Activated CD4-positive, alpha-beta T cell treated with anti-CD3 and anti-CD28 coated beads for 24 hours (primary cell): ENCODE measurements at places on chromosomes 3 and 15.

DNA sequence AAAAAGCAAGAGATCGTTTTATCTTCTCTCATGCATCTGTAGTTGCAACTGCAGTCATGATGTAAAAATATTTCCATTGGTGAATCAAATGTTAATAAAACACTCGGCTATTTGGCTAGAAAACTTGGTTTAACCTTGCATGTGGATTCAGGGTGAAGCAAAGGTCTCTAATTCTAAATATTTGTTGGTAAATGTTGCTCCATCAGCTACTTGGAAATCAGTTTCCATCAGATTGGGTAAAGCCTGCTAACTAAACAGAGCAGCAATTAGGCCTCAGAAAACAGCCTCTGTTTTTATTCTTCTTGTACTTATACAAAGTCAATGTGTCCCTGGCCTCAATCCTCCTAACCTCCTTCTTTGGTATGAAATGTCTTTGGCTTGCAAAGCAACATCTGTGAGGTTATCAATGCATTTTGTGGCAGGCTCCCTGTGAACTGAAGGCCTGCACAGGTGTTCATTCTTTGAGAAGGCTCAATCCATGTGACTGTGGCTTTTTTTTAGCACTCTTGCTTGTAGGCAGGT, 312.3 kb downstream of the WDR72 start:
- no peak for DNase-seq

DNA sequence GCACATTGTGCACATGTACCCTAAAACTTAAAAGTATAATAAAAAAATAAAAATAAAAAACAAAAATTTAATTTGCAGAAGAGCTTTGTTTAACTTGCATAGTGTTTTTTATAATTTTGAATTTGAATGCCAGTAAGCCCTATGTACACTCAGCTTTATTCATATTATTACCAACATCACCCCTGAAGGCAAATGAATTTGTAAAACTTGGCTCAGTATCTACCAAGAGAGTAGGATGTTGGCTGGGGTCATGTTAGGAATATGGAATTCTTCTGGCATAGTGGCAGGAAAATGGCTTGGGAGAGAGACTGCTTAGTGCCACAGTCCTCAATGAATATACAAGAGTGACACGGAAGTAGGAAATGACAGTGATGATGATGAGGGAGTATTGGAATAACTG, 30.7 kb downstream of the TRPC1 start:
- DNase-seq: no peak

- DNase-seq: no peak
Measured at GRCh38 chr3:158789592-158789991, 12.3 kb upstream of the MFSD1 start.

- no peak for DNase-seq
Measured at GRCh38 chr15:37072181-37072580, 28.2 kb downstream of the MEIS2 start.

GRCh38 chr15:74206801-74207281, 4.3 kb upstream of the STRA6 start:
- no peak for DNase-seq

DNA sequence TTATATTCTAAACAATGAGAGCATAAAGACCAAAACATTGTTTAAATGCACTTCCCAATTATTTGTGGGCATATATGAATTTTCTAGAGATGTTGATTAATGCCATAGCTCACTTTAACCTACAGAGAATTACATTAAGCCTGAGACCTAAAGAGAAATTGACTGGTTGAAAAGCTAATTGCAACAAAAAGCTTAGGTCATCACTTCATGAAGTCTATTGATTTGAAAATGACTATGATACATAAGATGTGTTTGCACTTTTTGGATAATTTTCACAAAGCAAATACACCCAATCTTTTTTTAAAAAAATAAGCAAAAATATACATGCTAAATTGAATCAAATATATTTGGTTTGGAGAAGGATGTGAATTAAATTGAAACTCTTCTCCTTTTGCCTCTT, 532.8 kb upstream of the GOLIM4 start:
- DNase-seq: no peak

DNA sequence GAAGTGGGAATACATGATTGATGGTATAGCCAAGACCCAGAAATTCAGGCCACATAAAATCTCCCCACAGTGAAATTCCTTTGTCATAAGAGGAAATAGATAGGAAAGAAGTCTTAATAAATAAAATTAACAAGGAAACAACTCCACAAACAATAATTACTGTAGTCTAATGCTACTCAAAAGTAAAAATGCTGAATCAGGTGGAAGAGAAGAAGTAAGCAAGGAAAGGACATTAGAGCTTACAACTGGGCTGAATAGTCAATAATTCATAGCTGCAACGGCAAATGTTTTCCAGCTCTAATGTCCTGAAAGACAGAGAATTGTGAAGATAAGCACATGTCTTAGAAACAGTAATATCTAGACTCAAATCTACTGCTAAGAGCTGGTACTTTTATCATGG, 64.4 kb downstream of the STRIT1 start:
- DNase-seq: no peak

DNA sequence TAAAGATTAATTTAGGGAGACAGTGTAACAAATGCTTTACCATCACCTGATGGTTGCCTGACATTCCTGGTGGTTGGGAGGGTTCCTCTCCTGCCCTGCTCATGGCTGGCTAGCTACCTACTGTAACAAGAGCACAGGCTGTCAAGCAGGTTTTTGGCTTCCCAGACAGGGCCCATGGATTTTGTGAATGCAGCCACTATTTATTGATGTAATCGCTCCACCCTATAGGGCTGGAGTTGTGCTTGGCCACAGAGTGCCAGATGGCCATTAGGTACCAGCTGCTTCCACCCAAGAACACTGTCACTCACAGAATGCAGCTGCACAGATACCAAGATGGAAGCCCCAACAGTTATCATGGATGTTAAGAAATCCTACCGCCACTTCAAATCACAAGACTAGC, 31.0 kb upstream of the KLHL25 start:
- DNase-seq: no peak

- DNase-seq: no peak
Measured at GRCh38 chr15:70717237-70717793, 46.0 kb downstream of the UACA start.

DNA sequence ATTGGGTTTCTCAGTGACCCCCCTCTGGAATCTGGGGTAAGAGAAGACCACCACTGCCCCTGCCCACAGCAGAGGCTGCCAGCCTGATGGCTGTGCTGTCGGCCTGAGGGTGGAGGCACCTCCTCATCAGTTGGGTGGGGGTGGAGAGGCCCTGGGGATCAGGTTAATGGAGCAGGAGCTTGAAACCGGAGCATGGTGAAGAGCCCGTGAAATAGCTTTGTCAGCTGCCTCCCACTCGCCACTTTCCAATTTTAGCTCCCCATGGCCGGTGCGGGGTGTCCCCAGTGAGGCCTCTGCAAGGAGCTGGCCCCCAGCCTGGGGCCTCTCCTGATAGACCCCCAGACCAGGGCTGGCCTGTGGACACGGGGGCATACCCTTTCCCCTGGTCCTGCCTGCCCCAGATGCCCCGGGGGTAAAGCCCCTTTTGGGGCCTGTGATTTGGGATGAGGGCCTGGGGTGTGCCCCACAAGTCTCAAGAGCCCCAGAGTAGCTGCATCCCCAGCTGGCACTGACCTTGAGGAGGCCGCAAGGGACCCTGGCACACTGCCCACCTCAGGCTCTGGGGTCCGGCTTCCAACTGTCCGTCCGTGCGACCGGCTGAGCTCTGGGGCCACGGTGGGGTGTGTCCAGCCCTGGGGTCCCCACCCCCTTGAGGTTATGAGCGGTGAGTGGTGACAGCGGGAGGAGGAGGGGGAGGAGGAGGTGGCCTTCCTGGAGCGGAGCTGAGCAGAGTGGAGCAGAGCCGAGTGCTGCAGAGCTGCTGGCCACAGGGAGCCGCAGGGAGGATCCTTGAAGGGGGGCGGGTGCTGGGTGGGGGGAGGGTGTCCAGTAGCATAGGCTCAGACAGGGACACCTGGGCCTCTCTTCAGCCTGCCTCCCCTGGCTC, at the start of gene HHATL:
TSS of gene HHATL (minus strand) at position 733 of the 886 bp plus-strand sequence. CDS start 1,972 bp downstream, outside the sequence.
- no peak for DNase-seq

GRCh38 chr3:117444175-117444574, 734.6 kb downstream of the TUSC7 start:
- no peak for DNase-seq

DNA sequence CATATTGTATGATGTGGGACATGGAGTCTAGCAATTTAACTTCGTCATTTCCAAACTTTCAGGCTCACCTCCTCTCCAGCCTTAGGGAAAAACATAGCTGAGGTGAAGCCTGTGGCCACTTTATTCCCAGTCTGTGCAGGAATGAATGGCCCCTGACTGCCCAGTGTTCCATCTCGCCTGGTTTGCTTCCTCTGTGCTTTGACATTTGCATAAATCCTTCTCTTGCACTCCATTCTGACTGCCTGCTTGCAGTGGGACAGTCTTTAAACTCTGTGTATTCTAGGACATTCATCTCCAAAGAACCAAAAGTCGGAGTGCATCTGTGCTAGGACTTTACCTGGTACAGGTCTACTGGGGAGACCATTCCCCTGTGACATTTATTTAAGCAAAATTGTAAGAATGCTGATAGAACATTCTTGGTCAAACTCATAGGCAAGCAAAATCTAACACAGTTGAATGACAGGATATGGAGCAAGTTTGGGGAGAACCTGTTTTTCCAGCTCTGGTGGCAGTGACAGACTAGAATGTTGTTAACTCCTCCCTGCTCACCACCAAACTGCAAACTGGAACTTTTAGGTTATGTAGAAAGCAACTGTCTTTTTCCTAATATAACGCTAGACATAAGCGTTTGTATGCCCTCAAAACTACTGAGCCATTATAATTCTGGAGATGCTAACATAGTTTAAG, 22.1 kb downstream of the TMED3 start:
- DNase-seq: no peak

DNA sequence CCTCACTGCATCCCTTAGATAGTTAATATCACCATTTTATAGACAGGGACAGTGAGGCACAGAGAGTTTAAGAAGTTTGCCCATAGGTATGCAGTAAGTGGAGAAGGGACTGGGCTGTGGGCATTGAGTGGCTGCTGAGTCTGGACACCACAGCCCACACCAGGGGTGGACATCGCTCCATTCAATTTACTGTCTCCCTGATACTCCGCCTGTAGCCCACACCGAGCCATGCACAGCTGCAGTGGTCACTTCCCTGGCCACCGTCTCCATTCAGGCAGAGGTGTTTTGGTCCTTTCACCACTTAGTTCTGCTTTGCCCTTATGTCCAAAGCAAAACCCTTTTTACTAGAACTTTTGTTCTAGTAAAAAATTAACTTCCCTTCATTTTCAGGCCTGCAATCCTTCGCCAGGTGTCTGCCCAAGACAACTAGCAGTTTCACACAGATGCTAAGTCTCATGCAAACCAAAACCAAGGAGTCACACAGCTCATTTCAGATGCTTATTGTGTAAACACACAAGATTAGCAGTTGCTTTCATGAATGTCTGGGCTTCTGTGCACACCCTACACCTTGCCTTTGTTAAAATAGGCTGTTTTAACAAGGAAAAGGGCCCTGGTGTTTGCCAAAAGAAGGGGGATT, 30.1 kb downstream of the ZNF35 start:
- DNase-seq: no peak

DNA sequence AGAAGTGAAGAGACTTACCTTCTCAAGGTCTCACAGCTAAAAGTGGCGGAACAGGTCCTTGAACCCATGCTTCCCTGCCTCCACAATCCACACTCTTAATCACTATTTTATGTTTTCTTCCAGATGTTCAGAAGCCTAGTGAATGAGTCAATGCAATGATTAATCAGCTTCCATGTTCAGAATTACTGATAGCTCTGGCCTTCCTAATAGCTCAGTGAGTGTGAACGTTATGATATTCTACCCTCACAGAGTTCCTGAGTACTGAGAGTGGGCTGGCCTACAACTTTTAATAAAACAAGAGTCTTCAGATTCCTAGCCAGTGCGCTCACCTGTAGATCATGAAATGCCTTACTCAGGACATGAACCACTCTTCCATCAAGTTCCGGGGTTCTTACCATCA, 443.0 kb upstream of the ADAMTS9 start:
- DNase-seq: no peak

GRCh38 chr3:29721789-29722188, 440.9 kb downstream of the RBMS3 start:
- DNase-seq: no peak

DNA sequence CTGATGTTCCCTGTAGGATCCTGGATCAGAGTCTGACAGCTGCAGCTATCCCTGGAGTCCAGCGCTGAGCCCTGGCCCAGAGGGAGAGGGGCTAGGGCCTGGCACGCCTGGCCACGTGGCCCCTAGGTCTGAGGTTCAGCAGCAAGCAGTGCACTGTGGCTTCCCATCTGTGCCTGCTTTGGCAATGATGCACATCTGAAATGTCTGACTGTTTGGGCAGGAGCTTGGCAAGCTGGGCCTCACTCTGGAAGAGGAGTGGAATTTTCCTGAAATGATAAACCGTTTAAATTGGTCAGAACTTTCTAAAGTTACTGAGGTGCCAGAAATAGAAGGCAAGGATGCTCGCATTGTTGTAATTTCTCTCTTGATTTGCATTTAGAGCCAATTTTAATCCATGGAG, 48.8 kb upstream of the MRPS22 start:
- DNase-seq: no peak

DNA sequence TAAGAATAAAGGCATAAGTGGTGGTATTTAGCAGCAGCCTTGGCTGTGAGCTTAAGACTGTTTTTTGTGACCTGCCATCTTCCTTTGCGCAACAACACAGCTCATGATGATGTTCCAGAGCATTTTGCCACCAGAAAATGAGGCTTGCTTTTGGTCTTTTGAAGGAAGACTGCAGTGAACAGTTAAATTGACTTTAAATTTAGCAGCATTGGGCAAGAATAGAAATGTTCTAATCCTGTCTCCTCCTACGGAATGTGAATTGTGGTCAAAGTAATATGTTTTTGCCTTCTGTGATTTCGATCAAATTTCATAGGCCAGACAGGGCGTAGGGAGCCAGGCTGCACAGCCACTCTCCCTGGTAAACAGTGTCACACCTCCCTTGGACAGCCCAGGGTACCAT, 460.7 kb upstream of the RASGRP1 start:
- no peak for DNase-seq

DNA sequence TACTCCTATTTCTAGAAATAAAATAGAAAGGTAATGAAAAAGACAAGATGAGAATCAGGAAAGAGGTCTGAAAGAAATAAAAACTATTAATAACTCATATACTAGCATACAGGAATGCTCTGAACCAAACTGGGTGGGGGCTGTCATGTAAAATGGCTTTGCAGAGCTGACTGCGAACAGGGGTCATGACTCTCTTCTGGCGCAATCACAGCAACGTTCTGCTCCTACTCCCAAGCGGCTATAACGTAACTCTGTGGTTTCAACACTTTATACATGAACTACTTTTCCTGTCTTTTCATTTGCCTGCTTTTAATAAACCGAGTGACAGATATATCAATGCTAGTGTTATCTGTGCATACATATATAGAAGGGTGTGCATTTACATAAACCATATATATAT, 116.7 kb downstream of the DLG1 start:
- DNase-seq: no peak

DNA sequence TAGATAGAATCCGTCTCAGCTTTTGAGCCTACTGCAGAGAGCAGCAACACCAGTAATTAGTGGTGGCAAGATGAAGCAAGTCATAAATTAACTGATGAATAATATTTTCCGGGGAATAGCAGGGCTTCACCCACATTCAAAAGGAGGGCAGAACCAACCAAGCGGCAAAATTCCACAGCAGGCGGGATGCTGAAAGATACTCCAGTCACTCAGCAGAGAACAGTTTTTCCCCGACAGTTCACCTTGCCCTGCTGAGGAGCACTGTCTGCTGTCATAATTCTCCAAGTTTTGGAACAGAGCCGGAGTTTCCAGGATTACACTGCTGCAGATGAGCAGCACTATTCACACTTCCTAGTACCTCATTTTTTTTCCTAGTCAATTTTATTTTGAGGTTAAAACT, 274.7 kb downstream of the CD47 start:
- DNase-seq: no peak
